ENCODE measurements at places on chromosomes 7 and 10. TPM values are rescaled to one million over a fixed set of nuclear protein-coding genes. Genes with fewer than 3 reads are reported as not detected.

Gene PTPN12
- total RNA-seq: 103 TPM

Gene TRIM73
- total RNA-seq: 2.9 TPM

DNA sequence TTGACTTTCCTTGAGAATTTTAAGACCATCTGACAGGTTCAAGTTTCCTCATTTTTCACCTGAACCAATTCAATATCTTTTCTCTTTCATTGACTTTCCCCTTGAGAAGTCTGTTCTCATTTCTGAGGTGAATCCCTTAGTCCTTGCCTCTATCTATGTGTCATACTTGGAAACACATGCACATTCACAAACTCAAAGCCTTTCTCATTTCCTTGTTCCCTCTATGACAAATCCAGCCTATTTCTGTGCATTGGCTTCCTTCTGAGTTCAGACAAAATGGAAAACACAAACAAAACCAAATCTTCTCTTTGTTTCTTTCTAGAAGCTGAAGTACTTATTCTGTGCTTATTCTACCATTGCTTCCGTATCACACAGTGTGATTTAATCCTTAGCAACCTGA lies 13.8 kb downstream of the PTTG1IP2 start:
- no peak for DNase-seq

- DNase-seq: no peak
Observed at GRCh38 chr7:143459359-143459758, 16.1 kb downstream of the TAS2R60 start.

DNA sequence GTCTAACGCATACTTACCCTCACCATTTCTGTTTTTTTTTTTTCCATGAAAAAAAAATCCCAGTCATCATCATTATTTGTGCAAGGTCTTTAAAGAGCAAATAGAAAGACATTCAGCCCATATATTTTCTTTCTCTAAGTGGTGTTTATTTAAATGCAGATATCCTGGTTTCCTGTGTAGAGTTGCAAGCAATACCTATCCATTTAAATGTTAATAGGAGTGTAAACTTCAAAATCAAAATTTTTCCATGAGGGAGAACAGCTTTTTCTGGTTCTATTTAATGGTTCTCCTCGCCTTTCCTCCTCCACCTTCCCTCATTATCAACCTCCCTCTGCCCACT lies 120.1 kb upstream of the AGK start:
- no peak for DNase-seq

All from posterior vena cava (tissue), 2 donors.